T-cell (primary cell): ENCODE measurements at places on chromosomes 1 and 21.

DNA sequence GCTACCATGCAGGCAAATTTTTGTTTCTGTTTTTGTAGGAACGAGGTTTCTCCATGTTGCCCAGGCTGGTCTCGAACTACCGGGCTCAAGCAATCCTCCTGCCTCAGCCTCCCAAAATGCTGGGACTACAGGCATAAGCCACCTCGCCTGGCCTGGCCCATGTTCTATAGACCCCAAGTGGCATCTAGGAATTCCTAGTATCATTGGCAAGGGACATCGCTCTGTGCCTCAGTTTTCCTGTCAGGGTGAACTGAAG, 14.5 kb downstream of the NES start:
- no peak for DNase-seq

DNA sequence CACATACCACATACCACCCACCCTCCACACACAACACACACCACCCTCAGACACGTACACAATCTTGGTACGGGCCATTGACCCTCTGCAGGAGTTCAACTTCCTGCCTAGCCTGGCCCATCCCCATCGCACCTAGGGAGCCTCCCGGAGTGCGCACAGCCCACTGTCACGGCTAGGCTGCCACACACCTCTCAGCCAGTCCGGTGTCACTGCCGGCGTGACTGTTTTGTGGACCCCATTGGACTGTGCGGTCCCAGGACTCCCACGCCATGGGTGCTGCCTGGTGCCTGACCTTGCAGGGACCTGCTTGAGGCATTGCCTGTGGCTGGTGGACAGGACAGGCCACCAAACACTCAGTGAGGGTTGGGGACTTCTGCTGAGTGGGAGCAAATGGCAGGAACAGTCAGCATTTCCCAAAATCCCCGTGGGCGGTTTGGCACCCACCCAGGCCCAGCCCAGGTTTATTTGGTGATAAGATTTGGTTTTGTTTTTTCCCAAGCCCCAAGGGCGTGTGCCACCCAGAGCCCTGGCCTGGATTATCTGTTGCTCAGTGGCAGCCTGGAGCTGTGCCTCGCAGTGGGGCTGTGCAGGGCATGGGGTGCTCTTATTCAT, 27.7 kb downstream of the RAB7B start:
- no peak for DNase-seq

DNA sequence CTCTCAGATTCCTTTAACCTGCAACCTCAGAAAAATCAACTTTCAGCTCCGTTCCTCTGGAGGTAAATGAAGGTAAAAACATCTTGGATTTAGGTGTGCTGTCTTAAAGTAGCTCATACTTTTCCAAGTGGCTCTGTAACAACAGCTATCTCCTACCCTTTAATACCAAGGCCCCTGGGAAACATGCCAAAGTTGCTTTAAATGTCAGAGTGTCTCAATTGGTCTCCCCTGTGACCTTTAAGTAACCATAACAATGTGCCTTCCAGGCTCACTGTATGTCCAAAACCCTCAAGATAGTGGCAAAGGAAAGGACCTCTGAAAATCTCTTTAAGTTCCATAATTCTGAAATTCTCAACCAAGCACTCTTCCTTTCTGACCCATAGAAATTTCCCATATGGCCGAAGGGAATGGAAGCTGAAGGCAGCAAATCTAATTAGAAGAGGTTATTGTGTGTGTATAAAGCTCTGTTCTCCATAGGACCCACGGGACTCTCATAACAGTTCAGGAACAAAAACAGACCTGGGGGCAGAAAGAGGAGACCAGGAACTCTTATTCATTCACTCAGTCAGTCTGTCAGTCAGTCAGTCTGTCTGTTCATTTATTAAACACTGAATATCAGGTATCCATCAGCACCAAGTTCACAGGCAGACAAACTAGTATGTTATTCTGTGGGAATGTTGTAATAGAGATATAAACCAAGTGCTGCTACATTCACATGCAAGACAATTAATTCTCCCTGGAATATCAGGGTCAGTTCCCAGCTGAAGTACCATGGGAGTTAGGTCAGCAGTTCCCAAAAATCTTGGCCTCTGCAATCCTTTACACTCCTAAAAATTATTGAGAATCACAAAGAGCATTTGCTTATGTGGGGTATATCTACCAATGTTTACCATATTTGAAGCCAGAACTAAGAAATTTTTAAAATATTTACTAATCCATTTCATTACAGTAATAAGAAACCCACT, 19.1 kb downstream of the ASTN1 start:
- DNase-seq, result no peak

DNA sequence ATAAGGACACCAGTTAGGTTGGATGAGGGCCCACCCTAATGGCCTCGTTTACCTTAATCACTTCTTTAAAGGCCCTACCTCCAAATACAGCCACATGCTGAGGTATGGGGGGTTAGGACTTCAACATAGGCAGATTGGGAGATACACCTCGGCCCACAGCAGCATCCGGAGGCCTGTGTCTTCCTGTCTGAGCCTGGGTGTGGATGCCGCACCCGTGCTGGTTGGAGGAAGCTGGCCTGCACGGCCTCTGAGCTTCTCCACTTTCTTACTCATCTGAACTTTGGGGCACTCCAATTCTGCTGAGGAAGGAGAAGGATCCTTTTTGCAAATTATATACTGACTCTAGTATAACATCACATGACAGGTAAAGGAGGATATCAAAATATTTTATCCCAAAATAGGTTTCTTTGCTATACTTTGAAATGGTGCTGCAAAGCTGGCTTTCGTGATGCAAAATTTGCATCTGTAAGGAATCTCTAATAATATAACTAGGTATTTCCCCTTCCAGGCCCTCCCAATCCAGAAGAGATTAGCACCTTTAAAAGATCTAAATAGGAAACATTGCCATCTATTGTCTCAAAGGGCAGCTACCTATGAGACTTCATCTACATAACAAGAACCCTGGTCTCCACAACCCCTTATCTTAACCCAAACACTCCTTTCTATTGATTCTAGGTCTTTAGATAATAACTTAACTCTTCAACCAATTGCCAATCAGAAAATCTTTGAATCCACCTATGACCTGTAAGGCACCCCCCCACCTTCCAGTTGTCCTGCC, 247.6 kb downstream of the KCNJ6 start:
- no peak for DNase-seq

DNA sequence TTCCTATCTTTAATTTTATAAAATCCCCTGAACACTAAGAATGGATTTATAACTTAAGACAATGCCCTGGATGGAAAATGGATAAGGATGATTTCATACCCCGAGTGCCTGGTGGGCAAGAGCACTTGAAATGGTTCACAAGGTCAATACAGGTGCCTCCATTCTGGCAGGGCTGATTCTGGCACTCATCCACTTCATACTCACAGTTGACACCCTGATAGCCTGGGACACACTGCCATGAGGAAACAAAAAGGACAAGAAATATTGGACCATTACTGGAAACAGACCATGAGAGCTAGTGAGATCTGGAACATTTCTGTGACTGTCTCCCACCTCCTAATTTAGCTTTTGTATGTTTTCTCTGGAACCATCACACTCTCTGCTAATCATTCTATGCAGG, 39.1 kb upstream of the ADAM30 start:
- no peak for DNase-seq

GRCh38 chr1:211127166-211127565, 6.8 kb downstream of the KCNH1 start:
- DNase-seq, result no peak

DNA sequence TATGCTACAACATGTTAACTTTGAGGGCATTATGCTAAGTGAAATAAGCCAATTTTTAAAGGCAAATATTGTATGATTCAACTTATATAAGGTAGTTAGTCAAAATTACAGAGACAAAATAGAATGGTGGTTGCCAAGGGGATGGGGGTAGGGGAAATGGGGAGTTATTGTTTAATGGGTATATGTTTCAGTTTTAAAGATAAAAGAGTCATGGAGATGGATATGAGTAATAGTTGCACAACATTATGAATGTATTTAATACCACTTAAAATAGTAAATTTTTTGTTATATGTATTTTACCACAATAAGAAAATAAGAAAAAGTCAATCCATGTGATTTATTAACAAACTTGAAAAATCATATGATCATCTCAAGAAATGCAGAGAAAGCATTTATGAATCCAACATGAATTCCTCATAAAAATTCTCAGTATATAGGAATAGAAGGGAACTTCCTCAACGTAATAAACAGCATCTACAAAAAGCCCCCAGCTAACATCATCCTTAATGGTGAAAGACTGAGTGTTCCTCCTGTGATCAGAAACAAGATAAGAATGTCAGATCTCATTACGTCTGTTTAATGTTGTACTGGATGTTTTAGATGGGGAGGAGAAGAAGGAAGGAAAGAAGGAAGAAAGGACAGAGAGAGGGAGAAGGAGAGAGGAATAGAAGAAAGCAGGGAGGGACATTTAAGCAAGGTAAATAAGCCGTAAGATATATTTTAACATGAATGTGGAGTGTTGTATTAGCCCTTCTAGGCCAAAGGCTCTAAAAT, 6.7 kb upstream of the TSEN15 start:
- DNase-seq, result no peak

GRCh38 chr1:9882296-9882944, 27.6 kb downstream of the CTNNBIP1 start:
- peak; percentile 16 for DNase-seq

GRCh38 chr1:109527846-109528695, 11.6 kb upstream of the GPR61 start:
- no peak for DNase-seq
